ENCODE measurements at places on chromosomes 16 and 17. TPM values are rescaled to one million over a fixed set of nuclear protein-coding genes. Genes with fewer than 3 reads are reported as not detected.

- DNase-seq: no peak
Measured at GRCh38 chr17:54172096-54172984, 349.6 kb downstream of the KIF2B start.

DNA sequence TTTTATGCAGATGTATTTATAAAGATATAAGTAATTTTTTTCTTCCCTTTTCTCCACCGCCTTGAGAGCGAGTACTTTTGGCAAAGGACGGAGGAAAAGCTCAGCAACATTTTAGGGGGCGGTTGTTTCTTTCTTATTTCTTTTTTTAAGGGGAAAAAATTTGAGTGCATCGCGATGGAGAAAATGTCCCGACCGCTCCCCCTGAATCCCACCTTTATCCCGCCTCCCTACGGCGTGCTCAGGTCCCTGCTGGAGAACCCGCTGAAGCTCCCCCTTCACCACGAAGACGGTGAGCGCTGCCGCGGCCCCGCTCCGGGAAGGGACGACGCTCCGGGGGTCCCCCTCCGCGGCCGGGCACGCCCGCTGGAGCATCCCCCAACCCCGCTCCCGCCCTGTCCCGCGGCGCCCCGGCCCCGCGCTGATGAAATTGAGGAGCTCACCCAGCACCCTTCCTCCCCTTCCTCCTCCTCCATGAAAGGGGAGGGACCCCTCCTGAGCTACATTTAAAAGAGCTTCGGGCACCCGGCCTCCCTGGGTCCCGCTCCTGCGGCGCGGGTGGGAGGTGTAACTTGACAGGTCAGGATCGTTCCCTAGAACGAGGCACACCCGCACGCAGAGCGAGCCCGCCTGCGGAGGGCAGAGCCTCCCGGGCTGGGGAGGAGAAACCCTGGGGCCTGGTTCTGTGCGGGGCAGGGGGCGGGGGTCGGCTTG is 706 bp downstream of the HLF start:
- no peak for DNase-seq

SEPTIN12 gene
- 0.19 TPM for polyA plus RNA-seq

DNA sequence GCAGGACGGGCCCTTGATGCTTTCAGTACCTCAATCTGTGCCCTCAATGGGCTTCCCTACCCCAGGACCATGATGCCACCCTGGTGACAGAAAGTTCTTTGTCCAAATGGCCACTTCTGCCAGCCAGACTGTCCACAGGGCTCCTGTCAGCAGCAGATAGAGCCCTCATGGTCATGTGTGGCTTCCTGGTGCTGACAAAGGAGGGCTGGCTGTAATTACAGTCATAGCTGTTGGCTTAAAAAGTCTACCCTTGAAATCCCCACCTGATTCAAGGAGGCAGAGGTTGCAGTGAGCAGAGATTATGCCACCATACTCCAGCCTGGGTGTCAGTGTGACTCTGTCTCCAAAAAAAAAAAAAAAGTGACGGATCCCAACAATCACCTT is 3.3 kb downstream of the TRPV2 start:
- no peak for DNase-seq

ARL17B gene
- polyA plus RNA-seq: 10.3 TPM

SPSB3 gene
- 56.5 TPM for polyA plus RNA-seq

GRCh38 chr17:49406421-49407061 is 8.1 kb downstream of the PHB1 start:
- DNase-seq: no peak

GRCh38 chr16:67327743-67328142 is 1.1 kb downstream of the LRRC36 start:
- DNase-seq: no peak

GRCh38 chr17:13727441-13728171 is 125.9 kb upstream of the HS3ST3A1 start:
- no peak for DNase-seq

- no peak for DNase-seq
Measured at GRCh38 chr17:48613862-48614694, 1.0 kb downstream of the HOXB8 start.

ABCA5 gene
- 34.0 TPM for polyA plus RNA-seq

DNA sequence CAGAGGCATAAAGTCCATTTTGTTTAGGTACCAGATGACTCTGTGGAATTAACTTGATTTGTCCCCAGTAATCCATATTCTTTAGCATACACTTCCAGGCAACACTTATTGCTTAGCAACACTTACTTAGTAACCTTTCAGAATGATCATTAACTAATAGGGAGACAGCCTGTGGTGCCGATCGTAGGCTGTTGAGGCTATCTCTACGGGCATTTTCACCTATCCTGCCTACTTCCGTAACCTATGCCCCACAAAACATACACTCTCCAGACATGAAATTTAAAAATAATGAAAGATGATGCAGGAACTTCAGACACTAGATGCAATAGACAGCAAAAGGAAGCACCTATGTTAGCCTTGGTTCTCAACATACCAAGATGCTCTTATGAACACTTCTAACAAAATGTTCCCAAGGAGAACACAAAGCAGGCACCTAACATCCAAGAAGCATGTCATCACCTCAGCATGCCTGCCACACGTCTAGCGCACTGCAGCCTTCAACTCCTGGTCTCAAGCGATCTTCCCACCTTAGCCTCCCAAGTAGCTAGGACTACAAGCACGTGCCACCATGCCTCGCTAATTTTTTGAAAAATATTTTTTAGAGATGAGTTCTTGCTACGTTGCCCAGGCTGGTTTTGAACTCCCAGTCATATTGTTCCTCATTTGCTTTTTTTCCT is 34.5 kb downstream of the HLF start:
- DNase-seq: no peak

- peak; percentile 53 for DNase-seq
Measured at GRCh38 chr16:69709456-69710084, 16.8 kb downstream of the NQO1 start.

CCL17 gene
- polyA plus RNA-seq: not detected

OTOA gene
- polyA plus RNA-seq: 0.19 TPM

DNA sequence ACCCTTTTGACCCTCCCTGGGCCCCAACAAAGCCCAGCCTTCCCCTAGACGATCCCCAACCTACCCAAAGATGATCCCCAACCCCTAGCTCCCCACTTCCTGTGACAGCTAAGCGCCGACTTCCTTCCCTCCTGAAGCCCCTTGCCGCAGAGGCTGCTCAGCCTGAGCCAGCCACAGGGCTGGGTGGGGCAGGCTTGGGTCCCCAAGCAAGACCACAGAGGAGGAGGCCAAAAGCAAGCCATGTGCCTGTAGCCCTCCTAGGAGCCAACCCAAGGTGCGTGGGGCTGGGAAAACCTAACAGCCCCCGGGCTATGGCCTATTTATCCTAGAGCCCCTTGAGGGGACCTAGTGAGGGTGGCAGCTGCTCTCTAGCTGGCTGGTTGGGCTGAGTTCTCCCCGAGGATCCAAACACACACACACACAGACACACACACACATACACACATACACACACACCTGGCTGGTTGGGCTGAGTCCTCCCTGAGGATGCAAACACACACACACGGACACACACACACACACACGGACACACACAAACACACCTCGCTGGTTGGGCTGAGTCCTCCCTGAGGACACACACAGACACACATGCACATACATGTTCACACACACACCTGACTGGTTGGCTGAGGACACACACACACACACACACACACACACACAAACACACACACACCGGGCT is 4.8 kb downstream of the ARRB2 start:
- no peak for DNase-seq

SPAG5 gene
- 71.2 TPM for polyA plus RNA-seq

DNA sequence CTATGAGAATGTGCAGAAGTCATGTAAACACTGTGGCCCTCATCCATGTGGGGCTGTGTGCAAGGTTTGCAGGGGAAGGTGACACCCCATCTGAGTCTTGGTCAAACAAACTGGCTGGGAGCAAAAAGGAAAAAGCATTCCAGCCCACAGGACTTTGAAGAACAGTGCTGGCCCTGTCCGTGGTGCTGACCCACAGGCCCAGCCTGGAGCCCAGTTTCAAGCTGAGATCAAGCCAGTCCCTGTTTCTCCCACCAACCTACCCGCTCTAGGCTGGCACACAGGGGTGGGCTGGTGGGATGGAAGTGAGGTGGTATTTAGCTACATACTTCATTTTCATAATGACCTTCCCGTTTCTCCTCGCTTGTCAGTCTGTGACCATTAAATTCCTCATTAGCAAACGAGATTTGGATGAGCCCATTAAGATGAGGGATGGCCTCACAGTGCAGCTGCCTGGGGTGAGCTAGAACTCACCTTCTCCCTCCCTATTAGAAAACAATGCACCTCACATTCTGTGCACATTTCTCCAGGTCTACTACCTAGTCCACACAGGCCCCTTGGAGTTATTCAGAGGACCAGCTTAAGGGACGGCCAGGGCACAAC is 12.6 kb upstream of the RPL38 start:
- no peak for DNase-seq

ADAD2 gene
- 0.51 TPM for polyA plus RNA-seq

DNA sequence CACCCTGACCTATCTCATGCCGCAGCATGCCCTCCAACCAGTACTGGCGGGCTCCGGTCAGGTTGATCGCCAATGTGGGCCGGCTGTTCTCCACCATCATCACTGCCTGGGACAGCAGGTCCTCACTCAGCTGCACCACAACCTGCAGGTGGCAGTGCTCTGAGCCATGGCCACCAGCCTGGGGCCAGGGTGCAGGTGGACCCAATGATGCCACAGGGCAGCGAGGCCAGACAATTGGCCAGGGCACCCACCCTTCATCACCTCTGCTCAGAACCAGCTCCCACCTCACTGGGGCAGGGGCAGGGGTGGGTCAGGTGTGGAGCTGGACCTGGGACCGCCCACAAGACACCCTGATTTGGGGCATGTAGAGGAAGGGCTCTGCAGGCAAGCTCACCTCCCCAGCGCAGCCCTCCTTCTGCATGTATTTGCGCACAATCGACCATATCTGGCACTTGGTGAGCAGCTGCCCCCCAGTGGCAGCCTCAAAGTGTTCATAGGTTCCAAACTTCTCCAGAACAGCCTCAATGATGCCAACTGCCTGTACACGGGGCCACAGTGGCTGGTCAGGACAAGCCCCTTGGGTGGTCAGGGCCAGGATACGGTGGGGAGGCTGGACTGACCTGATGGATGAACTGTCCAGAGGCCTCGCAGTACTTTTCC is 4.2 kb downstream of the MATCAP1 start:
- no peak for DNase-seq

DNA sequence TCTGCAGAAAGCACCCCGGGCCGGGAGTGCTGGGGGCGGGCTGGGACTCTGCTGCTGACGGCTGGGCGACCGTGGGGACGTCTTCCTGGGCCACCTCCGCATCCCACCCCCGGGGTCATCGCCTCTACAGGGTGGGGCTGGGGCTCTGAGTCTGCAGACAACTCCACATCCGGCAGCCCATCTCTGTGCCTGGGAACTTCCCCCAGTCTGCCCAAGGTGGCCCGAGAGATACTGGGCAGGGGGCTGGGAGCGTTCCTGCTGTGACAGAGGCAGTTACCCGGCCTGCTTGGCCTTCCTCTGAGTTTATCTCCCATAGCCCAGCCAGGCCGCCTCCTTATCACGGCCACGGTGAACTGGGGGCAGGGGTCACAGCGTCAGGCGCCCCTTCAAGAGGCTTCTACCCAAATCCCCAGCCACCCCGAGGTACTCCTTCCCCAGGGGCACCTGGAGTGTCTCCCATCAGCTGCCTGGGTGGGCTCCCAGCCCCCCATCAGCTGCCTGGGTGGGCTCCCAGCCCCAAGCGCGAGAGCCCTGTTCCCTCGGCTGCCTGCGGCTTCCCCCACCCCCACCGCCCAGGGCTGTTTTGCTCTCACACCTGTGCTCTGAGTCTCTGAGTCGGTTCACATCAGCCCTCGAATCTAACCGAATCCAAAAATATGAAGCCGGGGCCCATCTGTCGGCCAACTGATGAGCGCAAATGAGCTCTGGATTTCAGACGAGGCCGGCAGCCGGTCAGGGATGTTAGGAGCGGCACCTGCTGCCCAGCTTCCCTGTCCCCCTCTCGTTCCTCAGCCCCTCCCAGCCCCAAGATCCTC is 15.6 kb upstream of the CBFA2T3 start:
- no peak for DNase-seq

- DNase-seq: no peak
Measured at GRCh38 chr17:17493986-17494466, 2.2 kb downstream of the RASD1 start.

KAT7 gene
- polyA plus RNA-seq: 50.9 TPM

GRCh38 chr17:39485555-39485954 is 24.3 kb downstream of the CDK12 start:
- DNase-seq: no peak

- no peak for DNase-seq
Measured at GRCh38 chr17:16013943-16014407, 14.4 kb downstream of the TTC19 start.

WNK4 gene
- 12.0 TPM for polyA plus RNA-seq
